ENCODE measurements at places on chromosomes 1 and 21.

GRCh38 chr1:116814926-116815723 is 60.9 kb downstream of the CD2 start:
- no peak for DNase-seq

GRCh38 chr21:28923439-28923975 is 69.2 kb downstream of the LTN1 start:
- DNase-seq = no peak

GRCh38 chr1:230141797-230142607 is 75.0 kb downstream of the GALNT2 start:
- DNase-seq = no peak

- DNase-seq = no peak
Measured at GRCh38 chr1:83756984-83757717, 241.8 kb downstream of the TTLL7 start.

DNA sequence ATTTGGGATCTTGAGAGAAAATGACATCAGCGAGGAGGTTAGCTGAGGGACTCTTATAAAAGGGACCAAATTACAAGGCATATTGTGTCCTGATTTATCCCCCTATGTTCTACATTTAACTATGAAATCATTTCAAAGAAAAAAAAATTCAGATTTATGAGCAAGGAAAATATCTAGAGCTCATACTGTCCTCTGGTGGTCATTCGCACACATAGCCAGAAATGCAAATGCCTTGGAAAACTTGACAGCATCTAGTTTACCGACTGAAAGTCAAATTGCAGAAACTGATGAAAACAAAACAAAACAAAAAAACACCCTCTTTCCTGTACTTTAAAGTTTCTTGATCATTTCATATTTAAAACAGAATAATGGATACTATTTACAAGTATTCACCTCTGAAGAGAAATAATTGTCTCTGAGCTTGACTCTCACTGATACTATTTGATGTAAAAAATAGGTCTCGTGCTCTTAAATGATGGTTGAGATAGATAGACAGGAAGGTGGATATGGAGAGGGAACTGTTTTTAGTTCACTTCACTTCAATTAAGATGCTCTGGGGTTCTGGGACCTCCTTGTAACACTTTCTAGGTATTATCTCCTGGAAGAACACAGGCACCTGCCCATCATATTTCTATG is 253.8 kb downstream of the PCP4 start:
- no peak for DNase-seq

DNA sequence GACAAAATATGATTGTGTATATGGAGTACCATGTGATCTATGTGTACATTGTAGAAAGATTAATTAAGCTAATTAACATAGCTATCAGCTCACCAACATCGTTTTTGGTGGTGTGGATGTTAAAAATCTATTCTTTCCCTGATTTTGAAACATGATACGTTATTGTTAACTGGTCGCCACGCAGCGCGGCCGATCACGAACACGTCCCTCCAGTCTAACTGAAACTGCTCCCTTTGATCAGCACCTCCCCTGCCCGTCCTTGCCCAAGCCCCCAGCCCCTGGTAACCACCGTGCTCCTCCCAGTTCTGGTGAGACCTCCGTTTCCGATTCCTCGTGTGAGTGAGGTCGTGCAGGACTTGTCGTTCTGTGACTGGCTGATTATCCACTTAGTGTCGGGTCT is 67.0 kb downstream of the AGPAT3 start:
- no peak for DNase-seq

- no peak for DNase-seq
Measured at GRCh38 chr1:202164271-202165037, 4.1 kb upstream of the PTPN7 start.

- no peak for DNase-seq
Measured at GRCh38 chr1:202229376-202229775, 35.8 kb downstream of the LGR6 start.

DNA sequence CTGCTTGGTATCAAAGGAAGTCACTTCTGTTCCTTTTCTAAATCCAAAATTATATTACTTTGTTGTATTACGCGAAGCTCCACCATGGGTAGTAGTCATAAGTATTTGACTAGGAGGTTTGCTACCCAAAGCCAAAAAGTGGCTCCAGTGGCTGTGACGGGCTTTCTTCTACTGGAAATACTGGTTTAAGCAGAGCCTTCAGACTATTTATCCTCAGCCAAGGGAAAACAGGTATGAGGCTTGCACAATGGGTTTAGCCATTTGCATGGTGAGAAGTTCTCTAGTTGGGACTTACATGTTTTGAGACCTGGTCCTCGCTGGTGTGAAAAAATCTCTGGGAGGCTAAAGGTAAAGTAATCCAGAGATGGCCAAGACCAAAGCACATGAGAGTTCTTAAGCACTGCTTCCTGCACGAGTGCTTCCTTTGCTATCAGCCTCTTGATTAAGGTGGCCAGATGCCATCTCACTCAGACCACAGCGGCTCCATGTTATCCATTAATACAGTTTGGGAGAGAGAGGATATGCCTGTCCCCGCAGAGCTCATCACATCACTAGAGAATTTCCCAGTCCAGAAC is 121.2 kb downstream of the PIK3R3 start:
- no peak for DNase-seq

DNA sequence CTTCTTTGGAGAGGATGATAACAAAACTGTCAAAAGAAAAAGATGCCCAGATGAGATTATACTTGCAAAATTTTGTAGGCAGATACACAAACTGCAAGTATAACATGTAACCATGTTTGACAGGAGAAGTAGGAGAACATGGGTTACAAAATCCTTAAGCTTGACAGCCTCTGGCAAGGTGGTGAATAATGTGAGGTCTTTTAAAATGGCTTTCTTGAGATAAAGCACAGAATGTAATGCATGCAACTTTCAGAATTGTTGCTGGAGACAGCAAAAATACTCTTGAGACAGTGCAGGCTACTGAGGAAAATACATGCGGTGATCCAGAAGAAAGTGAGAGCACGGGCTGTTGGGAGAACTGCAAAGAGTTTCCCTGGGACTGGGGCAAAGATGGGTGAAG is 24.7 kb downstream of the DNAJC6 start:
- DNase-seq = no peak

DNA sequence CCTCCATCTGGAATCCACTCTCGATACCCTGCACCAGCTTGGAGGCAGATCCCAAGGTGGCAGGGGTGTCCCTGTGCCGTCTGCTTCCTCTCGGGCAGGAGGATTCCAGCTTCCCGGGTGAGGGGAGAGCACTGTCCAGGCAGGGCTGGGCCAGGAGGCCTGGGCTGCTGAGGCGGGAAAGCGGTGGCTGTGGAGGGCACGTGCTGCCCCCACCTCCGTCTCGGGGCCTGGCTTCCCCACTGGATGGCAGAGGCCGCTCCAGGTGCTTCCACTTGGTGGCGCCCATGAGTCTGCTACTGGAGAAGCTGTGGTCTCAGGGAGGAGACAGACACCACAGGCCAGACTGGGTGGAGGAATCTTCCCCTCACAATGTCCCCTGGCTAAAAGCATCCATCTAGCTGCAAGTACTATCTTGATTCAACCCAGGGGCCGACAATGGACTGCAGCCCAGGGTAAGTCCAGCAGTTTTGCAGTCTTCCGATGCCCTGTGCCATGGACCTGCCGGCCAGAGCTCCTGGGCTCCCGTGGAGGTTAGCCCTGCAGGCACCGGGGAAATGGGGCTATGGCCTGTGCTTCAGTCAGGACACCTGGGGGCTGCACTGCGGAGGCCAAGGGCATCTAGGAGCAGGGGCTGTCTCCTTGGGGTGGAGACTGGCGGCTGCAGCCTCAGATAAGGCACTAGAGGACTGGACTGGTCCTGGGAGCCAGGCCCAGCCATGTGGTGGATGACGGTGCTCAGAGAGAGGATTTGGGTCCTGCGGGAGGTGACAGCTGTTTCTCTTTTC is 41.3 kb upstream of the EIF4G3 start:
- DNase-seq = no peak

DNA sequence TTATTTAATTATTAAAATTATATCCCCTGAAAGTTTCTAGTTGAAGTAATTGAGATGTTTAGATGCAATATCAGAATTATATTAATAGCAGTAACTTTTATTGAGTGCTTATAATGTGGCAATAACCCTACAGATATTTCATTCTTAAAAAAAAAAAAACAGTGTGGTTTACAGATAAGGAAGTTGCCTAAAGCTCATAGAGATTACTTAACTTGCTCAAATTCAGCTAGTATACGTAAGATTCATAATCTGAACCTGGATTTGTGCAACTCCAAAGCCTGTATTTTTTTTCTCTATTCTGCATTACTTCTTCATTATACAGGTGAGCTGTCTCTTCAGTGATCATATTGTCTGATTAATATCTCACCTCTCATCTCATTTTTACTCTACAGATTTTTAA is 156.0 kb upstream of the PTBP2 start:
- DNase-seq = no peak

GRCh38 chr1:28031173-28031572 is 57.2 kb downstream of the EYA3 start:
- no peak for DNase-seq

- DNase-seq = no peak
Measured at GRCh38 chr1:107810291-107810951, 154.6 kb downstream of the VAV3 start.

GRCh38 chr1:116440731-116441130 is 67.7 kb downstream of the ATP1A1 start:
- no peak for DNase-seq

DNA sequence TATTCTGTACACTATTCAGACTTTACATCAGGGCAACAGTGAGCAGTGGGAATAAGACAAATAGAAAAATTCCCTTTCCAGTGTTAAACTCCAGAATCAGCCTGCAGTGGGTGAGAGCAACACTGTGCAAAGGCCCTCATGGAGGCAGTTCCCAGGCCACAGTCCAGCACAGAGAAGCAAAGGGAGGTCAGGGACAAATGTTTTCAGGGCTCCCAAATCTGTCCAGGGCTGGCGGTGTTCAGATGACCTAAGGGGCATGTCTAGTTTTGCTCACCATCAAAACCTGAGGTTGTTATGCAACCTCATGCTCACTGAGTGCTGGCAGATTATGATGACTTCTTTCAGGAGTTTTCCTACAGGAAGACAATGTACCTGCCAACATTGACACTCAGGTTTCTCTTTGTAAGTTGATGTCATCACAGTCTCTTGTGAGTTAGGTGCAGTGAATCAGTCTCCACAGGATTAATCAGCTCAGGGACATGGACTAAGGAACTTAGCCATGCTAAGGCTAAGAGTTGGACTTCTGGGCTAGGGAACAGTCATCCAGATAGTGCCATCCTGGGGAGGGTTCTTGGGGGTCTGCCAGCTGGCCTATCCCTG is 3.6 kb upstream of the LCE5A start:
- DNase-seq = no peak

DNA sequence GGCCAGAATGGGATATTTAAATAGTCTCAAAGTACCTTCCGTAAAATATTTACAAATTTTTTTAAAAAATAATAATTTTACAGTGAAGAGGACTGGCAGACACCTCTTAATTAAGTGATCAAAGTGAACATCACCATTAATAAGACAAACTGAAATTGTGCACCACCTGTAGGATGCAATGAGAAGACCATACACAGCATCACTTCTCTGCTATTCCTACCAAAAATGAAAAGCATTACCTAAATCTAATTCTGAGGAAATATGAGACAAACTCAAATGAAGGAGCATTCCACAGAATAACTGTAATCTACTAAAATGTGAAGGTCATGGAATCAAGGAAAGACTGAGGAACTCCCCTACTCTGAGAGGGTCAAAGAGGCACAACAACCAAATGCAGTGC is 68.2 kb upstream of the PRDX6 start:
- no peak for DNase-seq

DNA sequence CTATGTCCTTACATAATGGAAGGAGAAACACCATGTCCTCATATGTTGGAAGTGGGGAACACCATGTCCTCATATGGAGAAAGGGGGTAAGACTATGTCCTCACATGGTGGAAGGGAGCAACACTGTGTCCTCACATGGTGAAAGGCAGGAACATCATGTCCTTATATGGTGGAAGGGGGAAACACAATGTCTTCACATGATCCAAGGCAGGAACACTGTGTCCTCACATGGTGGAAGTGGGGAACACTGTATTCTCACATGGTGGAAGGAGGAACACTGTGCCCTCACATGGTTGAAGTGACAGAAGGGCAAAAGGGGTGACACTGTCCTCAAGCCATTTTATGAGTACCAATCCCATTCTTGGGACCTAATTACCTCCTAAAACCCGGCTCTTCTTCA is 146.3 kb upstream of the ETV3 start:
- no peak for DNase-seq

DNA sequence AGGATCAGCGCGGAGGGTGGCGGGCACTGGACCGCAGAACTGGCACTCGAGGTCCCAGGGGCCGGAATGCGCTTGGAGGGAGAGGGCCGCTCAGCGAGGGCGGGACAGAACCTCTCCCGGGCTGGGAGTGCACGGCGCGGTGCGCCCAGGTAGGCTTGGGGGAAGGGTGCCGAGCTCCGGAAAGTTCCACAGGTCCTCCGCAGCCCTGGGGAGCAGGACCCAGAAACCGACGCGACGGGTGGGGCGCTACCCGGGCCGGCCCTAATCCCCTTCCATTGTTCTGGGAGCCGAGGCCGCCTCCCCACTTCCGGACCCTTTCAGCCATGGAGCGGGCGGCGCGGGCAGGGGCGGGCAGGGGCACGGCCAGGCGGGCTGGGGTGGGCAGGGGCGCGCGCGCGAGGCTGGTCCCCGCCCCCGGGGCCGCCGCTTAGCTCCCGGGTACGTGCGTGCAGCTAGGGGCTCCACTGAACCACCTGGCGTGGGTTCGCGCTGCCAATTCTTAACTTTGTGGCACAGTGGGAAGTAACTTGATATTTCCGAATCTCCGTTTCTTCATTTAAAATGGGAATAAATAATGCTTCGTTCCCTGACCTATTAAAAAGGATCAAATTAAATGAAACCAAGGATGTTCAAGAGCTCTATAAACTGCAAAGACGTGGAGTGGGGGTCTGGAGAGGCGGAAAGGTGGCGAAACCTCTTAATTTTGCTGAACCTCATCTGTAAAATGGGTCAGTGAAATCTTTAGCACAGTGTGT is 20.7 kb downstream of the LGR6 start:
- no peak for DNase-seq

DNA sequence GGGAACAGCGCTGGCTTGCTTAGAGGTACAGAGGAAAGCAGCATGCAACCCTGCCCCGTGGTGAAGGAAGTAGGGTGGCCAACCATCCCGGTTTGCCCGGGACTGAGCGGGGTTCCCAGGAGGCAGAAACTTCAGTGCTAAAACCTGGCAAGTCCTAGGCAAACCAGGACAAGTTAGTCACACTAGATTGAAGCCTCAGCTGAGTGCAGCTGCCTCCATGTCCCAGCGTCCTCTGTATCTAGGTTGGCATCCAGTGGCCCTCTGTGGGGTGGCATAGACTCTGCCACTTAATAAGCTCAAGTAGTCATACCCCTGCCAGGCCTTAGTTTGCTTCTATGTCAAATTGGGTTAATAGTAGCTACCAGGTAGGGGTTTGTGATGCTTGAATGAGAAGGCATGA is 67.1 kb downstream of the ATP2B4 start:
- no peak for DNase-seq

DNA sequence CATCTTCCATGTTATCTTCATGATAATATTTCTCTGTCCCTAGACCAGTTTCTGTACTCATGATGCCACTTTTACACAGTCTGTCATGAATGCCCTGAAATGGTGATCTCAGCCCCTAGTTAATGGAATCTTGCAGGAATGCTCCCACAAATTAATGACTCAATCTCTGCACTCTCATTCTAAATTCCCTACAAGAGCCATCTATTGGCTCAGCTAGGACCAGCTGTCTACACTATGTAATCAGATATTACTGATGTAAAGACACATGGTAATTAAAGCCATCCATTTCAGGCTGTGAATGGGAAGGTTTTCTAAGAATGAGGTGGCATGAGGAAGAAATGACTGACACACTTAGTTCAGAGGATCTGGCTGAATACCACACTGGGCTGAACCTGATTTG is 199.1 kb upstream of the KCND3 start:
- DNase-seq = no peak
